ENCODE measurements at places on chromosomes 7 and 10.

DNA sequence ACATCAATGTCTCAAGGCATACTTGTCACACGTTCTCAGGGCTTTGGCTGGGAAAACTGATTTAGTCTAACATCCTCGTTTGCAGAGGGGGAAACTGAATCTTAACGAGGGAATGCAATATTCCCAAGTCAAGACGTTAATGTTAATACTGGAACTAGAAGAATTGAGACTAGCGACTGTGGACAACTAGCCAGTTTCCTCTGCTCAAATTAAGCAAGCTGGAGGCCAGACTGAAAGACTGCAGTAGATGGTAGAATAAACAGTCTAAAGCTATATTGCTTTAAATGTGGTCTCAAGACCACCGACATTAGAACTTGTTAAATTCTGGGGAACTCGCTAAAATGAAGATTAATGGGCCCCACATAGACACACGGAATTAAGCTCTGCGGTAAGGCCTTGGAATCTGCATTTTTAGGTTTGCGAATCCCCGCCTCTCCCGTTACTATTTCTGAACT lies 639 bp upstream of the TFAM start:
- DNase-seq, result no peak

DNA sequence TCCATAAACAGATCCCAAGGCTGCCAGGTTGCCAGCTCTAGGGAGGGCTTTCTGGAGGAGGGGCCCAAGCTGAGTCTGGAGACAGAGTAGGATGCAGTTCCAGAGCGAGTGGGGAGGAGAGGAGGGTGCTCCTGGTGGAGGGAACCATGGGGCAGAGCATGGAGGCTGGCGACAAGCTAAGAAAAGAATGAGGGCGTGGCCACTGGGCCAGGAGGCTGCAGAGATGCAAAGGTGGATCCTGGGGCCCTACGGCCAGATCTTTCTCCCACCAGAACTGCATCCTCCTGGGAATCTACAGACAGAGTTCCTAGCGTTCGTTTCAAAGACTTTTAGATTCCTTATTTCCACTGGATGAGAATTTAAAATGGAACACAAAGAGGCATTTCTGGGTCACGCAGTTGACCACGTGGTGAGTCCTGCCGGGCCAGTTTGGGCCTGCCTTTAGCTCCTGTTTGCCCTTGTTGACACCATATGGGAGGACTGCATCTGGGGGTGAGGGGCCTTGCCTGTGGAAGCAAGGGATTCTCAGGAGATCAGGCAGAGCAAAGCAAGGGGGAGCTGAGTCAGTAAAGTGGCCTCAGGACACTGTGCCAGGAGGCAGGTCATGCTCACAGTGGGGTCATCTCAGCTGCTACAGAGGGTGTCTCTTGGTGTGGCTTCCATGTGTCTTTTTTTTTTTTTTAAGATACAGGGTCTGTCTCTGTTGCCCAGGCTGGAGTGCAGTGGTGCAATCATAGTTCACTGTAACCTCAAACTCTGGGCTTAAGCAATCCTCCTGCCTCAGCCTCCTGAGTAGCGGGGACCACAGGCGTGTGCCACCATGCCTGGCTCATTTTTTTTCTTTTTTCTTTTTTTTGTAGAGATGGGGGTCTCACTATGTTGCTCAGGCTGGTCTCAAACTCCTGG lies 137.8 kb downstream of the SH3PXD2A start:
- no peak for DNase-seq

- no peak for DNase-seq
These were observed 203.1 kb upstream of the VSTM2A start for GRCh38 chr7:54339073-54339472.

- DNase-seq, result no peak
These were observed 52.6 kb downstream of the RASGEF1A start for GRCh38 chr10:43214071-43214955.

GRCh38 chr7:150856303-150857275 lies 4.3 kb downstream of the AOC1 start:
- no peak for DNase-seq

GRCh38 chr7:424961-425793 lies 94.5 kb downstream of the PDGFA start:
- no peak for DNase-seq

DNA sequence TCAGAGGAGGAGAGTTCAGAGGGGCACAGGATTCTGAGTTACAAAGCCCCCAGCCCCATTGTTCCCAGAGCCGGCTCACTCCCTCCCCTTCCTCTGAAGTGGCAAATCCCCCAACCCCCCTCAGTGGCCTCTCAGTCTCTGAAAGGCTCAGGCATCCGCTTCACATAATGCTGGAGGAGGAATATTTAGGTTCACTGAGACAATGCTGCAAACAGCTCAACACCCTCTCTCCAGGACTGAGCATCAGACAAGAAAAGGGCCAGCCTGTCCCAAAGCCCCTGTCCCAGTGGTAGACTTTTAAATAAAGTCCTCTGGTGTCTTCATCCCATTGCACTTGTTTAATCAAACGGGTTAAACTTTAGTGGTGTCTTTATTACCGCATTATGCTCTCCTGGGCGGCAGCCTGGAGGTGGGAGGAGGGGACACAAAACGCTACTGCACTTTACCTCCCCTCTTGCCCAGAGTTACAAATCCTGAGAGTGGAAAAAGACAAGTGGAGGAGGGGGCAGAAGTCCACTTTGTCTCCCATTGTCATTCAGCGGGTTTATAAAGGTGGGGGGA lies 257.9 kb downstream of the FGFR2 start:
- DNase-seq, result no peak

- DNase-seq, result no peak
These were observed 263.3 kb upstream of the TCERG1L start for GRCh38 chr10:131574707-131575430.

- DNase-seq, result peak; percentile 18
These were observed at the start of gene PFKP for GRCh38 chr10:3067118-3067858. TSS of gene PFKP (plus strand) at chr10:3067548. CDS start at chr10:3067596, 48 bp downstream.

DNA sequence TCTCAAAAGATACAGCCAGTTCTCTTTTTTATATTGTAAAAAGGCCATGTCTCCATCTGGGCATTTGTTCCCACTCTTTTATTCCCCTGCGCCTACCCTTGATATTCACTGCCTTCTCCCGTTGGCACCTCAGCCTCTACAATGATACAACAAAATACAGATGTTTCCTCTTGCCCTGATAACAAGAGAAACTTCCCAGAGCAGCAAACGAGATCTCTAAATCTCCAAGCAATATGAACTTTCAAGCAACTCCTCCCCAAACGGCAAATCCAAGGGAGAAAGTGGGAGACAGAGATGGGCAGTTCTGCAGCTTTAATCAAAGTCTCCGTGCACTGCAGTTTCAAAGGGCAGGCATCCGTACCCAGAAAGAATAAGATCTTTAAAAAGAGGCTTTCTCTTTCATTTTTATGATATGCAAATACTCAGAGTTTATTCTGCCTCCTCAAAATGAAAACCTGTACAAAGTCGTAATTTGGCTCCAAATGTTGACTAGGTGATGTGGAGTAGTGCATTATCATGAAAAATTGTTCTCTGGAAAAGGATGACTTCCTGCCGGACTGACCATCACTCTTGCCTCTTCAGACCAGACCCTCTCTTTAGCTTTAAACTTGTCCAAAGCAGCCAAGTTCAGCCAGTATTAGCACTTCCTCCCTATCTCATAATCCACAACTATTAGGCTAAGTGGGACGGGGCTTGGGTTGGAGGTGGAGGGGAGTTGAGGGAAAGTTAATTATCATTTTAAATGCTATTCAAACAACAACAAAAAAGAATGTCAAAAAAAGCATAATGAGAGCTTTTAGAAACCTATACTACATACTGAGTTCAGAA lies 682 bp downstream of the HGF start:
- DNase-seq, result no peak

- DNase-seq, result no peak
These were observed 151.2 kb downstream of the TPST1 start for GRCh38 chr7:66356277-66356721.

- no peak for DNase-seq
These were observed 719.5 kb downstream of the ZWINT start for GRCh38 chr10:55641601-55642000.

- DNase-seq, result no peak
These were observed 101.5 kb downstream of the CCNY start for GRCh38 chr10:35437829-35438228.

DNA sequence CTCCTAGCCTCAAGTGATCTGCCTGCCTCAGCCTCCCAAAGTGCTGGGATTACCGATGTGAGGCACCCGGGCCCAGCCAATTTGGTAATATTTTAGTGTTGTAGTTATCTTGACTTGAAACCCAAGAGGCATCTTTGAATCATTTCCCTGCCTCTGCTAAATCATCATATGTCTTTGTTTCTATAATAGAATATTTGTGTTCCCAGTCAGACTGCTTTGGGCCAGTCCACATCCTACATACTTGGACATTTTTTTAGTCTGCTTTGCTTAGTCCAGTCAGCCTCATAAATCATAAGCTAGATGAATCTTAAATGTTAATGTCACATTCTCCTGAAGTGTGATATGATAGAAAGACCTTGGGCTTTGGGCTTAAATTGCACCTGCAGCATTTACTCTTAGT lies 5.9 kb downstream of the STAM start:
- no peak for DNase-seq

GRCh38 chr10:27683226-27683625 lies 62.4 kb downstream of the MKX start:
- no peak for DNase-seq

DNA sequence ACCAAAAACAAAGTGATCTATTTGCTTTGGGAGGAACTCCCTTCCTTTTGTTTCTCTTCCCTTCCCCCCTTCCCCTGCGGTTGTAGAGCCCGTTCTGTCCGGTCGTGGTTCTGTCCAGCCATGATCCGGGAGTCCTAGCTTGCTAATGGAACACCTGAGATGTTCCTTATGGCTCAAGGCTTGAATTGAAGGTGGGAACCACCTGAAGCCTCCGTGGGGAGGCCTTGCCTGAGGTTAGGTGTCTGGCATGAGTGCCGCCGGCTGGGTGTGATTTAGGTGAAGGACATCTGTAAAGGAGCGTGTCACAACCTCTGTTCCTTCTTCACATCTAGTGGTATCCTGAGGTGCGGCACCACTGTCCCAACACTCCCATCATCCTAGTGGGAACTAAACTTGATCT lies 46.2 kb downstream of the DAGLB start:
- DNase-seq, result no peak

DNA sequence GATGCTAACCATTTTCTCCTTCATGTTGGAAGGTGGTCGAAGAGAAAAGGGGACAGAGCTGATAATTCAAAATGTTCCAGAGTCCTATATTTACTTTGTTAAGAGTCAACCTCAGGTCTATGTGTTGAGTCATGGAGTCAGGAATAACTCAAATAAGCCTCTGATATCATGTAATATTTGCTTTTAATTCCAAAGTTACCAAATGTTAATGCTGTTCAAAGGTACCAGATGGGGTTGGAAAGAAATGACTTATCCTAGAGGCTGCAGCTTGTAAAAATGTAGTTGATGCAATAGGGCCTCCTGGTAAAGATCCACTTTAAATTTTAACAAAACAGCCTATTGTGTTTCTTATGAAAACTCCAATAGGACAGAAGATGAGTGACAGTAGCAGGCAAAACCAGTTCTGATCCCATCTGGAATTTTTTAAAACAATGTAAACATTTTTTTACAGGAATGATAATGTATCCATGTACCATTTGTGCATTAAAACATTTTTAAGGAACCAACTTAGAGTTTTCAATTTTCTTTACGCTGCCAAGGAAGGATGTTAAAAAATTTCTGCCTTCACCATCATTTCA lies 218.2 kb downstream of the ANK3 start:
- DNase-seq, result no peak

DNA sequence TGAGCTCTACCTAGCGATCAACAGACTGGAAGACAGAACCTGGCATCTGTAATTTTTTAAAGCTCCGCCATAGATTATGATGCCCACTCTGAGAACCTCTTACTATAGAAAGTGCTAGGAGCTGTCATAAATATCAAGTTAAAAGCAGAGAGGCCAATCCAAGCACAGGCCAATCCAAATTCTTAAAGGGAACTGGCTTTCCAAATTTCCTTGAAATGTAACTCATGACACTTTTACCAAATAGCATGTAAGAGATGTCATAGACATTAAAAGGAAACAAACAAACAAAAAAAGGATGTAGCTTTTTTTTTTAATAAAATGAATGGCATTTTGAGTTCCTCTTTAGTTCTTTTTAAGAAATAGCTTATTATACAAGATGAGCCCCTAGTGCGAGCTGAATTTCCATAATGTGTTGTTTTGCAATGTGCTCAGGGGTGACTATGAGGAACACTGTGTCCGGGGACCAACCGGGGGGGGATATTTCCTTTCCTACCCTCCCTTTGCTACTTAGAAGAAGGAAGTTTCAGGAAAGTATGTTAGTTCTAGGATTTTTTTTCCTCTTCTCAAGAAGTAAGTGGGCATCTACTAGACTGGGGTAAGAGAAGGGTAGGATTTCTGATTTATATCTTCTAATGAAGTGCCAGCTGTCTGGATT lies 23.7 kb upstream of the MRC1 start:
- no peak for DNase-seq

GRCh38 chr10:127081851-127082345 lies 114.5 kb downstream of the INSYN2A start:
- no peak for DNase-seq

DNA sequence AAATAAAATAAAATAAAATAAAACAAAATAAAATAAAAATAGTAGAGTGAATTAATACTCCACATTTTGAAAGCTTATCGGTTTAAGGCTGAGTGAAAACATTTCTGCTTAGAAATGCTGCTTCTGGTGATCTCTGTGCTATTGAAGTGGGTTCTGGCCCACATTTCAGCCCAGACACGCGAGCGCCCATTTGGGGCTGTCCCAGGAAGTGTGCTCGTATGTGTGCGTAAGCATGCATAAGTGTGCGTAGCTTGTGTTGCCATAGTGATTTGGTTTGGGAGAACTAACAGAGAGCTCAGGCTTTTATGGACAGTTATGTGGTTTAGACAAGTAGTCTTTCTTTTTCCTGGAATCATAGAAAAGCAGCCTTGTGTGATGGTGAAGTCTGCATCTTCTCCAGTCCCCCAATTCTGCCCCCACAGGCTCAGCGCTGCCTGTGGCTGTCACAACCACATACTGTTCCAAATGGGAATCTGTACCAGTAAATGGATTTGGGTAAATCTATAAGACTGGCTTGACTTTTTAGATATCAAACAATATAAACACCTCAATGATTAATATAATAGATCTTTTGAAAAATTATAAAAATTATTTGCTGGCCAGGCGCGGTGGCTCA lies 29.8 kb upstream of the PURB start:
- no peak for DNase-seq

DNA sequence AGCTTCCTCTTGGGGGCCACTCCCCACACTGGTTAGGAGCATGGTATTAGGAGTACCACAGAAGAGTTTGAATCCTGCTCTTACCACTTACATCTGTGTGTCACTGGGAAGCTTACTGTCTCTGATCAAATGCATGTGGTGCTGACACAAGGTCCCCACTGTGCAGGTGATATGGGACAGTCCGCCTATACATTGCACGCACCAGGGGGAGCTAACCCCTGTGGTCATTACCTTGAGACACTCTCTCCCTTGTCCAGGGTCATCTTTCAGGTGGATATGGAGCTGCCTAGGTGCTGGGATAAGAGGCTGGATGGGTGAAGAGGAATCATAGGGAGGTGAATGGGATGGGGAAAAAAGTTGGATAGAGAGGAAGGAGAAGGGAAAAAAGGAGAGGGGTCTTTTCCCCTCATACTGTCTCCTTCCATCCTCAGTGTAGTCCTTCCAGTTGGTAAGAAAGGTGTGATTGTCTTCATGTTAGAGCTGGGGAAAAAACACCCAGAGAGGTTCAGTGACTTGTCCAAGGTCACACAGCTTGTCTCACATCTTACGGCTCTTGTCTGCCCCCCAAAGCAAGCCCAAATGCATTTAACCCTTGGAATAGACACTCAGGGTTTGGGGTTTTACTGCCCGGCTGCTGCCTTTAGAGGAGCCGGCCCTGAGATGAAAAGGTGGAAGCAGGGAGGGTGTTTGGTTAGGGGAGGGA lies 125.9 kb downstream of the CDH23 start:
- no peak for DNase-seq
